ENCODE measurements at places on chromosomes 13 and 19.

DNA sequence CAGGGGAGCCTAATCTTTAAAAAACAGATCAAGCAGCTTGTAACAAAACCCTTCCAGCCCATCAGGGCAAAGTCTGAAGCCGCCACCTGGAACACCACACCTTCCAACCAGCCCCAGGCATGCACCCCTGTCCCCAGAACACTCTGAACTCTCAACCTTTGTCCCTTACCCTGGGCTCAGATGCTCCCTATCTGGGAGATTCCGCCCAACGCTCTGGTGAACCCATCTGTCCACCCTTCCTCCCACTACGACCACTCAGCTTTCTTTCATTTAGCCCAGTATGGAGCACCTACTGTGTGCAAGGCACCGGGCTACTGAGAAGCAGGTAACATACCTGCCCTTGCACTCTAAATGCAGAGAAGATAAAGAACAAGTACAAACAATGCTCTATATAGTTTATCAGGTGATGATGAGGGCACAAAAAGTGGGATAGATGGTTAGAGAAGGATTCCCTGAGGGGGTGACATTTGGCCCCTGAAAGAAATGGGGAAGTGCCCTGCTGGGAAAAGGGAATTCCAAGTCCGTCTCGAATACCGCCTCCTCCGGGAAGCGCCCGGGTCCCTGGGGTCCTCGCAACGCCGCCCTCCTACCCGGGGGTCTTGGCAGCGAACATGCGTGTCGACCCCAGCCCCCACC is 629 bp downstream of the PEPD start:
- no peak for DNase-seq

DNA sequence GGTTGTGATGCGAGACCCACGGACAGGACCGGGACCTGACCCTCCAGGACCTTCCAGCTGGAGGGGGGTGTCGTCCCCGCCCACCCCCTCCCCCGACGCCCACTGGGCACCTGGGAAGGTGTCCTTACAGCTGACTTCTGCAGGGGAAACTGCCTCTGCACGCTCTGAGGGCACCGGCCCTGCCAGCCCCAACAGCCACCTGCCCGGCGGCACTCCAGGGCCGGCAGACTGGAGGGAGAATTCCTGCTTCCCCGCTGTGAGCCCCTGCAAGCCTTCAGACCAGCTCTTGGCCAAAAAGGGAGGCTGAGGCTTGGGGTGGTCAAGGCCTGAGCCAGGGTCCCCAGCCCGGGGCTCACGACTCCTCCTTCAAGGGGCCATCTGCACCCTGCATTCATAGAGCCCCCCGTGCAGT is 1.2 kb downstream of the CNN2 start:
- no peak for DNase-seq

DNA sequence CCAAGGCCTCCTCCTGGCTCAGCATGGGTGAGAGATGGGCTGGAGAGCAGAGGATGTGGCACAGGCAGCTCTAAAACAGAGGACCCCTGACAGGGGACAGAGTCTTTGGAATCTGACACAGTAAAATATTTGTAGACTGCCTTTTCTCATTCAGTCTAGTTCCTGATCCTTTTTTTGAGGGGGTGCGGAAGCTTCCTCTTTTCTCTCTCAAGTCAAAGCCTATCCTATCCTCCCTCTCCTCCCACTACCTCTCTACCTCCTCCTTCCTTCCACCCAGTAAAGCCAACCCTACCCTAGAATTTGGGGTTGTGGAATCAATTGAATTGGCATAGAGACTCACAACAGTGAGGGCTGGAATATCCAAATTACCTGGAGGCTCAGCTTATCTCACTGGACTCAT is 82.0 kb downstream of the TEX26 start:
- no peak for DNase-seq

GRCh38 chr19:42360787-42361544 is 29.1 kb downstream of the CNFN start:
- DNase-seq, result no peak

- no peak for DNase-seq
Measured at GRCh38 chr19:14544977-14545715, 15.8 kb downstream of the TECR start.

GRCh38 chr13:100789025-100789424 is 114.4 kb upstream of the TMTC4 start:
- DNase-seq, result no peak

- DNase-seq, result no peak
Measured at GRCh38 chr13:45401314-45401713, 16.9 kb downstream of the SLC25A30 start.

DNA sequence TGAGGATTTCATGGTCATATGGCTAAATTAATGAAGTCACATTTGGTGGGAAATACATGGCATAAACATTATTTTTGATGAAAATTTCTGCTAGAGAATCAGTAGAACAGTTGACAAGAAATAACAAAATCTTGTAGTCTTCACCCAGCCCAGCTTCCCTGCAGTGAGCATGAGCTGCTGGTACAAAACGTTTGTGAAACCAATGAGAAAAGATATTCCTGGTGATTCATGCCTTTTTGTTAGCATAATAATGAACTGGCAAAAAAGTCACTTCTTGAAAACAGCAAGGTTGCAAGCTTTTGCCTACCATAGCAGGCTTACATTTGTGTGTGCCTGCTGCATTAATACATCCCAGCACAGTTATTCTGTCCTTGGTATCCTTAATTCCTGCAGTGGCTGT is 475.9 kb upstream of the HTR2A start:
- DNase-seq, result no peak

- DNase-seq, result no peak
Measured at GRCh38 chr19:8109890-8110662, 39.3 kb downstream of the FBN3 start.

- DNase-seq, result no peak
Measured at GRCh38 chr13:29106651-29107050, 286.5 kb downstream of the MTUS2 start.

DNA sequence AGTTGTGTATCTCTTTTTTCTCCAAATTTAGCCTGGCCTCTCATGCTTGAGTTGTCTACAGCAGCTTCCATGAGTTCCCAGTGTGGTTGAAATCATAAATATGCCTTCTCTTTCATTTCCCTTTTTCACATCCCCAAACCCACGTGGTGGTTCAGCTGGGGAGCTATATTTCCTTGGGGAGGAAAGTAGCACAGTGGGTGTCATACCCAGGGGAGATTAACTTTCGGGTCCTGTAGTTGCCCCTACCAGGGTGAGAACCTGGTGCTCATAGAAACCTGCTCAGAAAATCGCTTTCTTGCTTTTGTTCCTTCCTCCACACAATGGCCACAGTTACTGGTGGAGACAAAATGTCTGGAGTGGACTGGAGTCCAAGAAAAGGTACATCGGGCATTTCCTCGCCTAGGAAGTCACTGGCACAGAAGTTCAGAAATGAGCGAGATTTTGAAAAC is 7.0 kb upstream of the LILRA4 start:
- no peak for DNase-seq

DNA sequence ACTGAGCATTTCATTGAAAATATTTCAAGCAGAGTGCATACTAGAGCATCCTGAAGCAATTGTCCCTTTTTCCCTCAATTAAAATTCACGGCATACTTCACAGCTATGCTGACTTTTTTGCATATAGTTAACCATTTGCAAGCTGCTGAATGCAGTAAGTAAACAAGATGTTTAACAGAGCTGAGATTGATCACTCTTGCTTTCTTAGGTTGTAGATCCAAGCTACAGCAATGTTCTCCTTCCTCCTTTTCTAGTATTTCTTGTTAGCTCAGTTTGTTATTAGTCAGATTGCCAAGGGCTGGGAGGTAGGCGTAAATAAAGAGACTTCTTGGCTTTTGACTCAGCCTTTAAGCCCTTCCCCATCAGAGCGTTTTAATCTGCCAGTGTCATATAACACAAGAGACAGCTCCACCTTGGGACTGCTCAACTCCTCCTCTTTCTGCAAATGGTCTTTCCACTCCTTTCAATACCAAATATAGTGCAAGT is at the start of gene SLITRK6:
Gene SLITRK6 (minus strand): TSS at position 323 of the 486 bp plus-strand sequence. CDS start 2,911 bp downstream, outside the sequence.
- DNase-seq, result peak; percentile 74

DNA sequence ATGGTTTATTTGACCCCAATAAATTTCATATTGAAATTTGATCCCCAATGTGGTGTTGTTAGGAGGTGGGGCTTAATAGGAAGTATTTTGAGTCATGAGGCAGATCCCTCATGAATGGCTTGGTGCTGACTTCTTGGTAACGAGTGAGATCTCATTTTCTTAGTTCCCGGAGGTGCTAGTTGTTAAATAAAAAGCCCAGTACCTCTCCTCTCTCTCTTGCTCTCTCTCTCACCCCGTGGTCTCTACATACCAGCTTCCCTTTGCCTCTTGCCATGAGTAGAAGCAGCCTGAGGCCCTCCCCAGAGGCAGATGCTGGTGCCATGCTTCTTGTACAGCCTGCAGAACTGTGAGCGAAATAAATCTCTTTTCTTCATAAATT is 39.4 kb upstream of the KATNAL1 start:
- no peak for DNase-seq

DNA sequence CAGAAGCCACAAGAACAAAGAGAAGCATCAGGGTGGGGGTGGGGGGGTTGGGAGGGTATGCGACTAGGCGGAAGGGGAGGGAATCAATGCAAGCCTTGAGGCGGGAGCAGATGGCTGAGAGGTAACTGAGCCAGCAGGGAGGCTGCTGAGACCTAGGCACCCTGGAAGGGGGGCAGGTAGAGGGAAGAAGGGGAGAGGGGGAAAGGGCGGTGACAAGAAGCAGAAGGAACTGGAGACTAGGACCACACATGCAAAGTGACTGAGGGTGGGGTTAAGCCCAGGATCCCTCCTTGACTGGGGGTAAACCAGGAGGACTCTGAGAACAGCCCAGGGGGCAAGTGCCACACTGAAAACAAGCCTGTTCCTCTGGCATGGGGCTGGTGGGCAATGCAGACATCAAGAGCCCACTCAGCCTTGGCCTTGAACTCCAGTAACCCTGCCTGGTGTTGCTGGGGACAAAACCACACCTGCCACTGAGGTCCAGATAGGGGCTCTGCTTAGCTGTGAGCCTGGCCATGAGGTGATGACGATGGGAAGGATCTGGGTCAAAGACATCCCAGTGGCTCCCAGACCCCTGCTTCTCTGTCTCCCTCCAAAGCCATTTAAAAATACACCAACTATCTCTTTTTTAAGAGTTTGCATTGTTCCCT is 20.3 kb downstream of the OPA3 start:
- no peak for DNase-seq

DNA sequence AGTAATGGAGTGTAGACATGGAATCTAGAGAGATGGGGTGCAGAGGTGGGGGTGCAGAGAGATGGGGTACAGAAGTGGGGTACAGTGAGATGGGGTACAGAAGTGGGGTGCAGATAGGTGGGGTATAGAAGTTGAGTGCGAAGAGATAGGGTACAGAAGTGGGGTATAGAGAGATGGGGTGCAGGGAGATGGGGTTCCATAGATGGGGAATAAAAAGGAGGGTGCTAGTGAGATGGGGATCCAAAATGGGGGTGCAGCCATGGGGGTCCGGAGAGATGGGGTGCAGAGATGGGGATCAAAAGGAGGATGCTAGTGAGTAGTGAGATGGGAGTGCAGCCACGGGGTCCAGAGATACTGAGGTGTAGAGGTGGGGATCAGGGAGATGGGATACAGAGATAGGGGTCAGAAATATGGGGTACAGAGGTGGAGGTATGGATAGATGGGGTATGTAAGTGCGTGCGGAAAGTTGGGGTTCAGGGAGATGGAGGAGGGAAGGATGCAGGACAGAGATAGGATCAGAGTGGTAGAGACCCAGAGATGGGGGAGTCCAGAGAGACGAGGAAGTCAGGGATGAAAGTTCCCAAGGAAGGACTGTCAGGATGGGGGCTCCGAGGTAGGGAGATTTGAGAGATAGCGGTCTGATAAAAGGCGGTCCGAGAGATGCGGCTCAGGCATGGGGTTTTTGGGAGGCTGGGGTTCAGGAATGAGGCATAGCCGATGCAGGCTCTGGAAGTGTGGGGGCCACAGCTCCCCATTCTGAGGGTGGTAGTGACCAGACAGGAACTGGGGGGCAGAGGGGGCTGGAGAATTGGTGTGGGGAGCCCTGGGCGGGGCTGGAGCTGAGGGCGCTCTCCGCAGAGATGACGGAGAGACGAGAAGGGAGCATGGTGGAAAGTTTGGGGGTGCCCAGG is 3.4 kb downstream of the PALM3 start:
- DNase-seq, result no peak

DNA sequence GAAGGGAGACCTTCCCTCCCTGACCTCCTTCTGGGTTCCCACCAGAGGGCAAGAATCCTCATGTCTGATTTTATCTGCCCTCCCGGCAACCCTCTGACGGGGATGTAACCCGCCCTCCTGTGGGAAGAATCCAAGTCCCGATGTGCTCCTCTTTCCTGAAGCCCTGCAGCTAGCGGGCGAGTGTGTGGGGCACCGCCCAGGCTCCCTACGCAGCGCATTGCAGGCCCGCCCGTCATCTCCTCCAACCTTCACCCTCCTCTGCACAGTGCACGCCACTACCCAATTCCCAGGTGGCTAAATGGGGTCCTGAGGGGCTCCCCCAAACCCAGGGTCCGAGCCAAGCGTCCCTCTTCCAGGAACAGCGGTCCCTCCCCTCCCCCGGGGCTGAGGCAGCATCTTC is 7.3 kb downstream of the LAIR1 start:
- no peak for DNase-seq

DNA sequence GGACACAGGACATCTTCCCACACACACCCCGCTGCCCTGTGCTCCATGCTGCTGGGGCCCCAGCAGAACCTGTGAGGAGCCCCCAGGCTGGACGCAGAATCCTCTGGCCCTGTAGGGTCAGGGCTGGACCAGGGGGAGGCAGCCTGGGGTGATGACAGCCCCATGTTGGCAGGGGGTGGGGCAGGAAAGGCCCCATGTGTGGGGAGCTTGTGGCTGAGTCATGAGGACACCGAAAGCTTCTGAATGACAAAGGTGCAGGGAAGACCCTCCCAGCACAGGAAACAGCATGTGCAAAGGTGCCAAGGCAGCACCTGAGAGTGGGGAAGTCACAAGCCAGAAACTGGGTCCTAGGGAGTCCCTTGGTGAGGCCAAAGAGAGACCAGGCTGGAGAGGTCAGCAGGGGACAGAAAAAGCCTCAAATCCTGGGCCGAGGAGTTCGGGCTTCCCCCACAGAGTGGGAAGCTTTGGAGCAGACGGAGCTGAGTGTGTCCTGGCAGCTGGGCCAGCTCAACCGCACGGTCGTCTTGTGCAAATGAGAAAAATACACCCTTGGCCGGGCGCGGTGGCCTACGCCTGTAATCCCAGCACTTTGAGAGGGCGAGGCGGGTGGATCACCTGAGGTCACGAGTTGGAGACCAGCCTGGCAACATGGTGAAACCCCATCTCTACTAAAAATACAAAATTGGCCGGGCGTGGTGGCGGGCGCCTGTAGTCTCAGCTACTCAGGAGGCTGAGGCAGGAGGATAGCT is 17.5 kb downstream of the ATP8B3 start:
- no peak for DNase-seq

- no peak for DNase-seq
Measured at GRCh38 chr19:1355568-1356507, 27.9 kb upstream of the NDUFS7 start.

DNA sequence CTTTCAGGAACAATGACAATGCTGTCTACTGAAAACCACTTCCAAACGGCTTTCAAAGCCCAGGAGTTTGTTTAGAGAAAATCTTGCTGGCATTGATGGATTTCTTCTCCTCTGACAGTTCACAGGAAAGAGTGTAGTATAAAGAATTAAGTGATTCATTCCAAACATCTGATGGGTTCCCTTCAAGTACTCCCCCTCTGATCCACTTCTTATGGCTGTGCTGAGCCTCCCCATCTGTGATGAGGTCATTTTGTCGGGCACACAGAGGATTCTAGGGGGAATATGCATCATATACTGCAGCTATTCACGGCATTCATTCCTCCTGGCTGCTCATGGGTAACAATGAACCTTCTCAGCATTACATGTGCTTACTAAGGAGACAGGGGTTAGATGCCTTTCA is 107.9 kb downstream of the RGCC start:
- DNase-seq, result peak; percentile 16

Measured in RKO (cell line).